ENCODE measurements at places on chromosomes 1 and 21. TPM values are rescaled to one million over a fixed set of nuclear protein-coding genes. Genes with fewer than 3 reads are reported as not detected.

Gene LYSMD1
- 10.0 TPM for total RNA-seq

DNA sequence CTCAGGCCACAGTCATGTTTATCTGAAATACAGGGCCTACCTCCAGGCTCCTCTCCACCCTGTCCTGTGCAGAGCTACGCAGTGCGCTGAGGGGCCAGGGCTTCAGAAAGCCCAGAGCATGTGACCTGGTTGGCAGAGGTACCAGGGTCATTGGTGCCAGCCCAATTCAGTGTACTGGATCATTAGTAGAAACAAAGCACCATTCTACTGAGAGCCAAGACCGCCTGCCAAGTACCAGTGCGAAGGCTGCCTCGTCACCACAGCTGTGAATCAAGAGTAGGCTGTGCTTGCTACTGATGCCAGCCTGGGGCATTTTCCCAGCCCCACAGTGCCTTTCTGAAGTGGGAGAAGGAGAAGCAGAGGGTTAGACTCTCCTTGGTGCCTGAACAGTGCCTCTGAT is 59.8 kb downstream of the CAPN9 start:
- DNase-seq: no peak

GRCh38 chr1:51690285-51690961 is 73.5 kb downstream of the OSBPL9 start:
- DNase-seq: peak; percentile 84

- DNase-seq: peak; percentile 65
Measured at GRCh38 chr1:8348777-8349472, 31.0 kb downstream of the SLC45A1 start.

Gene DMBX1
- not detected for total RNA-seq

DNA sequence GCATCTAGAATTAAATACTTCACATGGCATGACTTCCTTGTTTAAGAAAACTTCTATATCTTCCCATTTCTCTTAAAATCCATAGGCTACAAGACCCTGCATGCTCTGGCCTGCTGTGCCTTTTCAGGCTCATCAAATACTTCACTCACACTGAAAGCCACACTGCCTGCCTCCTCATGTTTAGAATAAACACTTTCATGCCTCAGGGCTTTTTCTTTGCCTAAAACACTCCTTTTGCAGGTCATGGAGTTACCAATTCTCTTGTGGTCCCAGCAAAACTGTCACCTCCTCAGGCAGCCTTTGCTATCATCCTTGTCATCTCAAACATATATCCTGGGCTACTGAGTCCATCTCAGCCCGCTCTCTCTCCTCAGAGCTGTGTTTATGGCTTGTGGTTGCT is 5.5 kb downstream of the SGIP1 start:
- DNase-seq: no peak

- DNase-seq: no peak
Measured at GRCh38 chr1:31796707-31797106, 19.1 kb downstream of the SPOCD1 start.

GRCh38 chr1:55893155-55893554 is 678.0 kb upstream of the USP24 start:
- DNase-seq: peak; percentile 73

DNA sequence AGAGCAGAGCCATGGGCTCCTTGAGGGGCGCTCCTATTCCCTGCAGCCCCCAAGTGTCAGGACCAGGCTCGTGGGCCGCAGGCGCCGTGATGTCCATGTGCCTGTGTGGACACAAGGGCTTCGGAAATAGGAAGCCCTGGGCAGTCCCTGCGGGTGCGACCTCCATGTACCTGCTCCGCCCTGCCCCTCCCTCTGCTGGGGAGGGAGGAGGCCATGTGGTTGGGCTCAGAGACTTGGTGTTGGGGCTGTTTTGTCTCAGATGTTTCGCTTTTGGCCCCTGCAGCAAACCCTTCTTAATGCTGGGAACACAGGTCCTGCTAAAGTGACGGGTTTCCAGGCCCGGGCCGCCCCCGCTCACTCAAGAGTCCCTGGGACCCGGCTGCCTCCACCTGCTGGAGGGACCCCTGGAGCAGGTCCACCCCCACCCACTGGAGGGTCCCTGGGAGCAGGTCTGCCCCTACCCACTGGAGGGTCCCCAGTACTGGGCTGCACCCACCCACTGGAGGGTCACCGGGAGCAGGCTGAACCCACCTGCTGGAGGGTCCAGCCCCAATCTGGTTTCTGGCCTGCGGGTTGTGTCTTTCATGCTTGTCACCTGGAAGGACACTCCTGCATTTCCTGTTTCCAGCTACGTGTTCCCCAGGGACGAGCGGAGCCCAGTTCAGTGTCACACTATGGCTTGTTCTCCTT is 156.5 kb downstream of the PEX14 start:
- no peak for DNase-seq

DNA sequence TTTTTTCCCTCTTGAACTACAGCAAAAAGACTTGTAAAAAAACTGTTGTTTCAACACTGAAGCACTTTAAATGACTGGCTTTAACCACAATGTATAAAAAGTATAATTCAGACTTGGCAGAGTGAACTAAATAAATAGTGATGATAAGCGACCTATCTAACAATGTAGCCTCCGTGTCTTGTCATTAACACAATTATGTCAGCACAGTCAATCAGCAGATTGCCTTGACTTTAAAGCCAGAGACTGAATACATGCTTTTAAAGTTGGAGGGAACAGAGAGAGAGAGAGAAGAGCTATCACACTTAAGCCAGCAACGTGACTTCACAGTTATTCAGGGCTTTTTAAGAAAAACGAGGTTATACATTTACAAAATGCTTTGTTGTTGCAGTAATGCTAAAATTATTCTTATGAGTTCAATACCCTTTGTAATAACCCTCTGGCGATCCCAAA is 378.1 kb downstream of the LMO4 start:
- peak; percentile 28 for DNase-seq

DNA sequence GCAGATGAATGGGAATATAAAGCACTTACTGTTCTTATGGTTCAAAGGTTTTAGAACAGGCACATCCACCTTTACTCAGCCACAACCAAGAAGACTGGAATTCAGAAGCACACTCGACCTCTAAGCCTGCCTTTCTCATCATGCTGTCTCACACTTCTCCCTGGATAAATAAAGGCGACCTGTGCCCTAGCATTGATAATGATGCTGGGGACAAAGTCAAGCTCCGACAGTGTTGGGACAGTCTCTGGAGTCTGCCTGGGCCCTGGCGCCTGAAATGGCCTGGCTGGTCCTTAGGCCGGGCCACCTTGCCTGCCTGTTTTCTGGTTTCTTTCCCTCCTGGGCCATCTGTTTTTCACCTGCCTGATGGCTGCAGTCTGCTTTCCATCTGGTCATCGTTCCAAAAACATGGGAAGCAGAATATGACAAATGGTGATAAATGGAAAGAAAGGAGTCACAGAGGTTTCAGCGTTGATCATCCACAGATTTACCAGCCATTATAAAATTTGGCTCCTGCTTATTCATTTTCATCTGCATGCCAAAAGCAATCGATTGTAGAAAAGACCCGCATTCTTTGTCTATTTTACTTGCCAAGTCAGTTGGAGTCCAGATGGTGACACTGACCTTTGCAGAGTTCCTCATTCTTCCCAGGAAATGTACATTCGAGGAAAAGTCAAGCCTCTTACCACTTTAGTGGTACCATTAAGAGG is 91.2 kb upstream of the KCNJ15 start:
- DNase-seq: peak; percentile 75

- DNase-seq: peak; percentile 20
Measured at GRCh38 chr1:224747578-224747977, 131.5 kb downstream of the CNIH3 start.

DNA sequence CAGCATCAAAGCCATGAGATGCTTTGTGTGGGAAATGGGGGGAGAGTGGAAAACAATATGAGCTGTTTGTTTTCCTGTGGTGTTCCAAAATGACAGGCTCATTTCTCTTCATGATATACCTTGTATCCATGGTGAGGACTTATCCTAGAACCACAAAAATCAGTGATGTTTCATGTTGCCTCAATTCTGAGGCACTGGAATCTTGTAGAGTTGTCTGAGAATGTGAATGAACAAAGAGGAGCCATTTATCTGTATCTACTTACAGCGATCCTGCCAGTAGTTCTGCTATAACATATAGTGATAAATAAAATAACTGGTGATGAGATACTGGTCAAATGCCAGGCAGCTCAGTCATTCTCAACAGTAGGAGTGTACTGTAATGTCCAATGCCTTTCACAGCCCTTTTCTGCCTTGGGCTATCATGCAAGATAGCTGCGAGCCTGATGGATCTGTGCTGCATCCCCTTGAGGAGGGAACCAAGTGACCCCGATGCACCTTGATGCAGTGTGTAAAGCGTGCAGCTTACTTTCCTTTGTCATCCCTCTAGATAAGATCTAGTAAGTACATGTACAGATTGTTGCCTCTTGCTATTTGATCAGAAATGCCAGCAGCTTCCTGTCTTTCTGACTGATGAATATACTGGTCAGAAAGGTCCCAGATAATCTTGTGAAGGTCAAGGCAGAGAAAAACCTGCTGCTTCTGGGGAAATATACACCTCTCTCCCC is 52.8 kb downstream of the SLC44A3 start:
- DNase-seq: no peak

GRCh38 chr1:247445526-247446356 is 12.2 kb downstream of the OR2B11 start:
- DNase-seq: no peak

DNA sequence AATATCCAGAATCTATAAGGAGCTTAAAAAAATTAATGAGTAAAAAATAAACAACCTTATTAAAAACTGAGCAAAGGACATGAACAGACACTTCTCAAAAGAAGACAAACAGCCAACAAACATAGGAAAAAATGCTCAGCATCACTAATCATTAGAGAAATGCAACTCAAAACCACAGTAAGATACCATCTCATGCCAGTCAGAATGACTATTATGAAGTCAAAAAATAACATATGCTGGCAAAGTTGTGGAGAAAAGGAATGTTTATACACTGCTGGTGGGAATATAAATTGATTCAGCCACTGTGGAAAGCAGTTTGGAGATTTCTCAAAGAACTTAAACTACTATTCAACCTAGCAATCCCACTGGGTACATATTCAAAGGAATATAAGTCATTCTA is 25.3 kb downstream of the PIGK start:
- DNase-seq: no peak

Gene ARHGAP30
- total RNA-seq: not detected

Gene STIL
- 21.2 TPM for total RNA-seq

DNA sequence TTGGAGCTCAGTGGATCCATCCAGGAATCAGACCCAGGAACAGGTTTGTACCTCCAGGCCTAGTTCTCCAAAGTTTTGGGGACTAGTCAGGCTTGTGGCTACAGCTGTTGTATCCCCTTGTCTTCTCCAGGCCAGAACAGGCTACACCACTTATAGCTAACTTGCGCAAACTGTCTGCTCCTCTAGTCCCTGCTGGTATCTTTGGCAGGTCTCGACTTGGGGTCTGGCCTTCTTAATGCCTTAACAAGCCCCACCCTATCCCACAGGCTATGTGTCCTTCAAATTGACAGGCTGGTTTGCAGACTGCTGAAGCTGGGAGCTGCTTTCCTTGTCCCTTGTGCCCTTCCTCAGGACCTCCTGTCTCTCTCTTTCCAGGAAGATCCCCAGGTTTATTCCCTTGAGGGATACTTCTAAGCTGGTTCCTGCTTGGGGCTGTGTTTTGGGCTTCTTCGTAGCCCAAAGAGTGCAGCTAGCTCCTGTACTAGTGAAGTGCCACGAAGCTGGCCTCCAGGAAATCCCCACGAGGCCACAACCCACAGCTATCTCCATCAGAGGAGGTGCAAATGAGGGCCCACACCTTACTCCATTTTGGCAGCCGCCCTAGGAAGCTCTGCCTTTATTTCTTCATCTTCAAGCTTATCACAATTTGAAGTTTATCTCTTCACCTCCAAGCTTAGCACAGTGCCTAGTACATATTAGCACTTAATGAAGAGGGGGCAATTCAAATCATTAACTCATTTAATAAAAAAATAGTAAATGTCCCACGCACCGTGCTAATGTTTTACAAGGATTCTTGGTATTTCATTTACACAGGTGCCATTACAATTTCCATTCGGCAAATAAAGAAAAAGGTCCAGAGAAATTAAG is 683 bp upstream of the DMAP1 start:
- no peak for DNase-seq

Gene RSPO1
- not detected for total RNA-seq

DNA sequence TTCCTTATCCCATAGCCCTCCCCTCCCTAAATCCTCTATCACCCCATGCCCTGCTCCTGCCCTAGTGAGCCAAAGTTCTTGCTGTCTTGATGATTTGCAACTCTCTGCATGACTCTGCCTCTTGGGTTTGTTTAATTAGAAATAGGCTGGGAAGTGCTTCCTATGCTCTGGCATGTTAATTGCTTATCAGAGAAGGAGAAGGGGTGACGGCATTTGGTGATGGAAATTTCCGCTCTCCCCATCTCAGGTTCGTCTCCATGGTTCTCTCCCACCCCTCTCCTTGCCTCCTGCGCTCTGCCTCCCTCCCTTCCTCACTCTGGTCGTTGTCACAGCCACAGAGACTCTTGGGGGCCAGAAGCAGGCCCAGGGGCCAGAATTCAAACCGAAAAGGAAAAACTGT is 68.9 kb downstream of the LRRN2 start:
- no peak for DNase-seq

Gene SH2D2A
- not detected for total RNA-seq

DNA sequence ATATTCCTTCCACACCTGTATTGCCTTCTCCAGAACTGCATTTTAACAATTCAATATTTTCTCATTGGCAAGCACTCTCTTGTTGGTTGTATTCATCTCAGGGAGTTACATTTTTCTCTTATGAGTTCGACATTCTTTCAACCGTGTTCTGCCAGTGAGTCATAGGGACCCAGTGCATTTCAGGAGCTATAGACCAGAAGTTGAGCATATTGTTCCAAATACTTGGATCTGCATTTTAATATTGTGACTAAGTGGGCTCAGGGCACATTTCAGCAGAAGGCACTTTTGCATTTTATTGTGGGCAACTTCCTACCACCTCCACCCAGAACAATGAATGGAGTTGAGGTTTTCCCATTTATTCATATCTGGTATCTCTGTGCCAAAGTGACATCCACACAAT is 132.8 kb downstream of the TNFSF18 start:
- peak; percentile 85 for DNase-seq

Gene ZNF672
- total RNA-seq: 19.4 TPM

Gene S1PR1
- 12.9 TPM for total RNA-seq

GRCh38 chr1:175539986-175540385 is 203.4 kb downstream of the TNR start:
- no peak for DNase-seq

Gene C1orf87
- total RNA-seq: not detected

GRCh38 chr1:236516929-236517704 is 6.7 kb upstream of the LGALS8 start:
- peak; percentile 79 for DNase-seq

GRCh38 chr1:184533049-184533448 is 146.2 kb downstream of the C1orf21 start:
- DNase-seq: no peak

DNA sequence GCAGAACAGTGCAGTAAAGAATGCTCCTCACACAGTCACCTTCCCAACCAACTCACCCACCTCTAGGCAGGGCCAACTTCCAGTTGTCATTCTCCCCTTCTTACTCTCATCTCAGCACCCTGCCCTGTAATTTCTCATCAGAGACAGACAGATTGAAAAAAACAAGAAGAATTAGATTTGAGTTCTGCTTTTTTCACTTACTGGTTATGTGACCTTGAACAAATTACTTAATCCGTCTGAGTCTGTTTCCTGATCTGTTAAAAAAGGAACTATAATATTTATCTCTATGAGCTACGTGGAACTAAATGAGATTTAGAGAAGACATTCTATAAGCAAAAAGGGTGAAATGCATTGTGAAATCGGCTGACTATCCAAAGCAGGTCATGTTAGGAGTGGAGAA is 330.3 kb downstream of the ZNF326 start:
- no peak for DNase-seq
